NCI-H2029 treated with DMSO at 0.1 percent for 48 hours (cell line): ENCODE measurements at places on chromosomes 11 and 22.

DNA sequence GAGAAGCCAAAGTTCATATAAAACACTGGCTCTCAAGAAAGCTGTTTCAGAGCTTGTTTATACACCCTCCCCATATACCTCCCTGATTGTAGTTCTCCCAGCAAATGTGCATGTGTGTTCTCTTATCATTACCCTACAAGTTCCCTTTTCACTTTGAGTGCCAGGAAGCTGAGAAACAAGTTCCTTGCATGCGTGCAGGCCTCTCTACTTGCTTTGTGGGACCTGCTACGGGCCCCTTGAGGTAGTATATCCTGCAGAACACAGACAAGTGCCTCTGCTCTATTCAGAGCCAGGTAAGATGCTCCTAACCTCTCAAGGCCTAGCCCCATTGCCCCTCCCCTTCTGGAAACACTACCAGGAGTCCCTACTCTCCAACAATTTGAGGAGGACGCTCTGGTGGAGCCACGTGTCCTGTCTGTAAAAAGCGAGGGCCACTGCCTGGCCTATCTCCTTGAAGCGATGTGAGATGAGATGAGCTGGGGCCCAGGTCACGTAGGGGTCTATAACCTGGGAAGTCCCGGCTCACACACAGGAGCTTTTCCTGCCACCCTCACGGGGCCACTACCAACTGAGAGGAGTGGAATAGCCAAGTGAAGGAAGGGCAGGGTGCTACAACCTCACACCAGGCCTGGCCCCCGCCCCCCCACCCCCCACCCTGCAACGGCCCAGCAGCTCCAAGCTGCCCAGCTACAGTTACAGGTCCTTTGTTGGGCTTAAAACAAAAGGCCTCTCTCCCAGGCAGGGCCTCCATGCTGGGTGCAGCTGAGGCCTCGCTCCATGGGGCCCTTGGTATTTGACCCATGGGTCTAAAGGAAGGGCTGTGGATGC is 2.6 kb upstream of the ATP5MGL start:
- no peak for DNase-seq

- DNase-seq, result peak; percentile 95
Observed at GRCh38 chr11:45843158-45843924, 3.9 kb upstream of the CRY2 start.

- DNase-seq, result peak; percentile 12
Observed at GRCh38 chr11:83069441-83070043, 2.2 kb downstream of the RAB30 start.

DNA sequence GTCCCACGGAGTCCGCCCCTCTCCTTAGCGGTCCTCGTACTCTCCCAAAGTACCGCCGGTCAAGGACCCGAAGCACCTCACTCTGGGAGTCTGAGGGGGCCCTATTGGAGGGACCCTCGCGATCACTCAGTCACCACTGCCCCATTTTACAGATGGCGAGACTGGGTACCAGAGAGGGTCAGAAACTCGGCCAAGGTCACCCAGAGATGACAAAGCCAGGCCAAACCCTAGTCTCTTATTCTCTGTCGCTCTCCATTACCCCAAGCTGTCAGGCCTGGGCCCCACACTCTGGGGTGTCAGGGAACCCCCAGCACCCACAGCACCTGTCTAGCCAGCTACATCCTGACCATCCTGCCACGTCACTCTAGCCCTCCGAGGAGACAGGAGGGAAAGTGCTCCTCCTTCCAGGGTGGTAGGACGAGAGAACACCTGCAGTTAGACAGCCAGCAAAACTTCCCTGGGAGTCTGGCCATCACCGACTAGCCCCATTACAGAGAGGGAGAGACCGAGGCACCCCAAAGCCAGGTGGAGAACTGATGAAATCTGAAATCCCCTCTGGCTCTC is 1.4 kb upstream of the KCNJ4 start:
- no peak for DNase-seq

DNA sequence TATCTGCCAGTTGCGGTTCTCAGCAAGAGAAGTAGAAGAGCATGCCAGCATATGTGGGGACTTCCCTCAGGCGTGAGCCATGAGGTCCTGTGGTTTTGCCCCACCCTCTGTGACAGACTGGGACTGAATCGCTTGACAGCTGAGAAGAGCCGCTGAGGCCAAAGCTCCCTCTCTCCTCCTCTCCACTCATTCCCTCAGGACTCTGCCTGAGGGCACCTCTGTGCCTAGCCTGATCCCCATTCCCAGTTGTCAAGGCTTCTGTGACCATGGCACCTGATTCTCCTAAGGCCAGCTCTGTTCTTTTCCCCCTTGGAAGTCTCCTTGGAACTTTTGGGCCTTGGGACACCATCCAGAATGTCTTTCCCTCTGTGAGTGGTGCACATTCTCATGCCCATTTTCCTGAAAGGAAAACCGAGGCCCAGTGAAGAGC is 27.0 kb downstream of the ART5 start:
- DNase-seq, result no peak
